Left cardiac atrium (tissue), 4 donors: ENCODE measurements at places on chromosomes 6 and 20. TPM values are rescaled to one million over a fixed set of nuclear protein-coding genes. Genes with fewer than 3 reads are reported as not detected.

The RAET1G gene
- total RNA-seq = 0.55 TPM

The RIMS4 gene
- total RNA-seq = 0.58 TPM

The PPP1R11 gene
- 43.7 TPM for total RNA-seq

The GRM4 gene
- total RNA-seq = not detected

The PDYN gene
- total RNA-seq = not detected

The RSPO3 gene
- total RNA-seq = 0.94 TPM

The PHACTR3 gene
- total RNA-seq = 6.9 TPM

The HLA-DPB1 gene
- total RNA-seq = 53.8 TPM

The LINC00237 gene
- not detected for total RNA-seq

The HTR1B gene
- not detected for total RNA-seq

The BYSL gene
- 16.5 TPM for total RNA-seq

The ZSCAN12 gene
- 2.6 TPM for total RNA-seq

The HLA-DOA gene
- total RNA-seq = 3.0 TPM

The ZKSCAN4 gene
- 3.1 TPM for total RNA-seq

The LKAAEAR1 gene
- 0.41 TPM for total RNA-seq

The MAD2L1BP gene
- 21.4 TPM for total RNA-seq

The HFE gene
- total RNA-seq = 8.8 TPM

The BPI gene
- total RNA-seq = not detected

The ORC3 gene
- 18.5 TPM for total RNA-seq

The HSPA12B gene
- total RNA-seq = 19.3 TPM

The COL9A3 gene
- total RNA-seq = 4.7 TPM

The TMEM151B gene
- total RNA-seq = 0.05 TPM

The NHSL1 gene
- total RNA-seq = 32.1 TPM

The EBF4 gene
- 6.5 TPM for total RNA-seq

The SOX18 gene
- total RNA-seq = 39.4 TPM

The UNC5CL gene
- 0.86 TPM for total RNA-seq

The ALDH8A1 gene
- total RNA-seq = 0.41 TPM

The TLDC2 gene
- 0.18 TPM for total RNA-seq

The ANGPT4 gene
- not detected for total RNA-seq

The DNAH8 gene
- not detected for total RNA-seq

The TTLL9 gene
- total RNA-seq = not detected

The TRIM31 gene
- total RNA-seq = not detected

The ADAM33 gene
- 9.9 TPM for total RNA-seq

The CLPSL1 gene
- not detected for total RNA-seq

The KIFC1 gene
- total RNA-seq = 0.31 TPM

The TTBK1 gene
- total RNA-seq = 0.13 TPM

The AIF1 gene
- 37.4 TPM for total RNA-seq

The XKR7 gene
- total RNA-seq = not detected

The PCMT1 gene
- total RNA-seq = 107 TPM

The SLC17A1 gene
- not detected for total RNA-seq

The HDGFL1 gene
- not detected for total RNA-seq

The TBXT gene
- not detected for total RNA-seq

The CRIP3 gene
- 0.85 TPM for total RNA-seq

The GPX5 gene
- not detected for total RNA-seq

The PPP1R16B gene
- total RNA-seq = 7.7 TPM

The DYNLT2 gene
- 0.59 TPM for total RNA-seq

The TUBB1 gene
- total RNA-seq = 0.15 TPM

The FAM83C gene
- not detected for total RNA-seq

The GRM1 gene
- 0.52 TPM for total RNA-seq

The SS18L1 gene
- 7.6 TPM for total RNA-seq

The NRSN1 gene
- total RNA-seq = not detected

The CDC40 gene
- total RNA-seq = 13.9 TPM

The ARMH2 gene
- total RNA-seq = not detected

The SNX3 gene
- 255 TPM for total RNA-seq
